ENCODE measurements at places on chromosomes 5 and 9.

- no peak overlapping the region for H3K4me3 ChIP-seq
- H3K27me3 ChIP-seq = peaks cover 2% of the 10 kb centered on the region
- H3K27ac ChIP-seq = no peak overlapping the region
- no peaks in the 10 kb centered on the region for H3K4me1 ChIP-seq
- no peaks in the 10 kb centered on the region for H3K36me3 ChIP-seq
Observed at GRCh38 chr5:150645070-150645700, 4.7 kb downstream of the SYNPO start.

GRCh38 chr9:72557549-72557948 lies 36.1 kb downstream of the TMC1 start:
- peaks cover 21% of the 10 kb centered on the region for H3K4me1 ChIP-seq
- peak overlapping the region; percentile 90 for H3K27ac ChIP-seq
- H3K36me3 ChIP-seq = no peaks in the 10 kb centered on the region
- H3K4me3 ChIP-seq = peak overlapping the region; percentile 3
- DNase-seq = peak; percentile 21
- H3K27me3 ChIP-seq = no peaks in the 10 kb centered on the region

GRCh38 chr9:91162784-91163443 lies 198.8 kb downstream of the AUH start:
- H3K27ac ChIP-seq = peak overlapping the region; percentile 98
- H3K36me3 ChIP-seq = peaks cover 10% of the 10 kb centered on the region
- H3K27me3 ChIP-seq = no peaks in the 10 kb centered on the region
- DNase-seq = peak; percentile 67
- H3K4me1 ChIP-seq = peaks cover 70% of the 10 kb centered on the region

GRCh38 chr5:136432705-136433104 lies 67.4 kb upstream of the TRPC7 start:
- H3K36me3 ChIP-seq = no peaks in the 10 kb centered on the region
- H3K4me3 ChIP-seq = no peak overlapping the region
- H3K4me1 ChIP-seq = no peaks in the 10 kb centered on the region
- H3K27me3 ChIP-seq = peaks cover 3% of the 10 kb centered on the region
- H3K27ac ChIP-seq = no peak overlapping the region

DNA sequence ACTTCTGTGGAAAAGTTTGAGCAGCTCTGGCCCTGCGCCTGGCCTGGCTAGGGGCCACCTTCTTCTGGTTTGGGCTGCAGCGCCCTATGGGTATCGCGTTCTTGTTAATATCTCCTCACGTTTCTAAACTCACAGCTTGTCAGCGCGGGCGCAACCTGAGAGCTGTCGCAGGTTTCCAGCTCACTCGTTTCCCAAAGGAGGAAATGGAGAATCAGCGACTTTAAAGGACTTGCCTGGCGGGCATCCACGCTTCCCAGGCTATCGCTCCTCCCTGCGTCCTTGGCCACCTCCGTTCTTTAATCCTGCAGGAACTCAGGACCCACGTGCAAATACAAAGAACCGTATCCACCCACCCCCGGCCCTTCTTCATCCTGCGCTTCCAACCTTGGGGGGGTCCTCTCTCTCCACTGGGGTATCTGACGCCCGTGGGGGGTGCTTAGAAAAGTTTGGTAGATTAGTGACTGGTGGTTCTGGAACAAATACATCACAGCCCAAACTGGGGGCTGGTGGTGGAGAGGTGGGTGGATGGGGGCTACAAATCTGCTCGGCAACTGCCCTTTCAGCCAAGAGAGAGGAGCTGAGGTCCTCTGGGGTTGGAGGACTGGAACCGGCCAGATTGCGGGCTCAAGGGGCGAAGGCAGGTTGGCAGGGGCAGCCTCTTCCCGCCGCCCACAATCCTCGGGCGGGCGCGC lies 578 bp upstream of the PSAT1 start:
- no peak for DNase-seq
- H3K27me3 ChIP-seq = no peaks in the 10 kb centered on the region
- peaks cover 61% of the 10 kb centered on the region for H3K4me1 ChIP-seq
- H3K27ac ChIP-seq = peak overlapping the region; percentile 91
- H3K4me3 ChIP-seq = peak overlapping the region; percentile 91

GRCh38 chr5:135625486-135625885 lies 46.7 kb upstream of the CXCL14 start:
- no peak overlapping the region for H3K4me3 ChIP-seq
- H3K4me1 ChIP-seq = no peaks in the 10 kb centered on the region
- H3K27ac ChIP-seq = no peak overlapping the region

DNA sequence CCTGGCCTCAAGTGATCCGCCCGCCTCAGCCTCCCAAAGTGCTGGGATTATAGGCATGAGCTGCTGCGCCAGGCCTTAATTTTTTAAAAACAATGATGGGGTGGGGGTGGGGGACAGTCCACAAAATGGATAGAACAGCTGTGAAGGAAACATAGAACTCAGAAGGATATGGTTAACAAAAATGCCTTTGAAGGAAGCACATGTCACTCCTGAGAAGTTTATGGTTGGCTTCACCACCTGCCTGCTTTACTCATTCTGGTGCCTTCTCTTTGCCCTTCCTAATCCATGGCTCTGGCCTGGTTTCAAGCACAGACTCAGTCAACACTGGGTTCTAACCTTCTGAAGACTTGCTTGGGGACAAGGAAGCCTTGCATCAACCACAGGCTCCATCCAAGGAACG lies 10.3 kb downstream of the BAG1 start:
- no peak for DNase-seq
- H3K27ac ChIP-seq = no peak overlapping the region
- H3K4me3 ChIP-seq = no peak overlapping the region
- peaks cover 51% of the 10 kb centered on the region for H3K36me3 ChIP-seq

- H3K4me3 ChIP-seq = no peak overlapping the region
- H3K36me3 ChIP-seq = no peaks in the 10 kb centered on the region
- DNase-seq = no peak
- H3K4me1 ChIP-seq = no peaks in the 10 kb centered on the region
- H3K27ac ChIP-seq = no peak overlapping the region
Observed at GRCh38 chr5:2261004-2261703, 378.4 kb upstream of the IRX4 start.

DNA sequence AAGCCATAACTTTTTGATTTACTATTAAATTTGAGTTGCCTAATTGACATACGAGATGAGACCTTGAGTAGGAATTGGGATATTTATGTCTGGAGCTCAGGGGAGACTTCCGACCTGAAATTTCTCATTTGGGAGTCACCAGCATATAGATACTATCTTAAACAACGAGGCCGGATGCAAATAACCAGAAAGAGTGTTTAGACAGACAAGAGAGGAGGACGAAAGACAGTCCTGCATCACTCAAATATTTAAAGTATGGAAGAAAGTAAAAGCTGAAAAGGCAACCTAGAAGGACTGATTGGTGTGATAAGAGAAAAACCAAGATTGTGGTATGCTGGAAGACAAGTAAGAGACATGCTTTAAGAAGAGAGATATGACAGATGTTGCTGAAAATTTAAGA lies 675.0 kb upstream of the NUDT12 start:
- H3K36me3 ChIP-seq = no peaks in the 10 kb centered on the region
- DNase-seq = no peak

DNA sequence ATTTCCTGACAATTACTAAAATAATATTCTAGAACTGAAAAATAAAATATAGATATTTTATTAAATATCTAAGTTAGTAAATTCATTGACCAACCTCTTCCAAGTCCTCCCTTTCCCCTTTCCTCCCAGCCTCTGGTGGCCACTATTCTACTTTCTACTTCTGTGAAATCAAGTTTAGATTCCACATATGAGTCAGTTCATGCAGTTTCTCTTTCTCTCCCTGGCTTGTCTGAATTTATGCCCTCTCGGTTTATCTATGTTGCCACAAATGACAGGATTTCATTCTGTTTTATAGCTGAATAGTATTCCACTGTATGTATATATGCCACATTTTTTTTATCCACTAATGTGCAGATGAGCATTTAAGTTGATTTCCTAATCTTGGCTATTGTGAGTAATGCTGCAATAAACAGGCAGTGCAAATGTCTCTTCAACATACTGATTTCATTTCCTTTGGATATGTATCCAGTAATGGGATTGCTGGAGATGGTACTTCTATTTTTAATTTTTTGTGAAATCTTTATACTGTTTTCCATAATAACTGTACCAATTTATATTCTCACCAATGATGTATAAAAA lies 52.3 kb downstream of the WDR36 start:
- no peak overlapping the region for H3K4me3 ChIP-seq
- peaks cover 4% of the 10 kb centered on the region for H3K27me3 ChIP-seq
- H3K4me1 ChIP-seq = peaks cover 11% of the 10 kb centered on the region
- H3K36me3 ChIP-seq = no peaks in the 10 kb centered on the region
- DNase-seq = no peak

- H3K36me3 ChIP-seq = peaks cover 3% of the 10 kb centered on the region
- H3K27ac ChIP-seq = no peak overlapping the region
- peaks cover 9% of the 10 kb centered on the region for H3K4me1 ChIP-seq
- no peak overlapping the region for H3K4me3 ChIP-seq
Observed at GRCh38 chr5:10310066-10310779, 2.5 kb upstream of the CMBL start.

DNA sequence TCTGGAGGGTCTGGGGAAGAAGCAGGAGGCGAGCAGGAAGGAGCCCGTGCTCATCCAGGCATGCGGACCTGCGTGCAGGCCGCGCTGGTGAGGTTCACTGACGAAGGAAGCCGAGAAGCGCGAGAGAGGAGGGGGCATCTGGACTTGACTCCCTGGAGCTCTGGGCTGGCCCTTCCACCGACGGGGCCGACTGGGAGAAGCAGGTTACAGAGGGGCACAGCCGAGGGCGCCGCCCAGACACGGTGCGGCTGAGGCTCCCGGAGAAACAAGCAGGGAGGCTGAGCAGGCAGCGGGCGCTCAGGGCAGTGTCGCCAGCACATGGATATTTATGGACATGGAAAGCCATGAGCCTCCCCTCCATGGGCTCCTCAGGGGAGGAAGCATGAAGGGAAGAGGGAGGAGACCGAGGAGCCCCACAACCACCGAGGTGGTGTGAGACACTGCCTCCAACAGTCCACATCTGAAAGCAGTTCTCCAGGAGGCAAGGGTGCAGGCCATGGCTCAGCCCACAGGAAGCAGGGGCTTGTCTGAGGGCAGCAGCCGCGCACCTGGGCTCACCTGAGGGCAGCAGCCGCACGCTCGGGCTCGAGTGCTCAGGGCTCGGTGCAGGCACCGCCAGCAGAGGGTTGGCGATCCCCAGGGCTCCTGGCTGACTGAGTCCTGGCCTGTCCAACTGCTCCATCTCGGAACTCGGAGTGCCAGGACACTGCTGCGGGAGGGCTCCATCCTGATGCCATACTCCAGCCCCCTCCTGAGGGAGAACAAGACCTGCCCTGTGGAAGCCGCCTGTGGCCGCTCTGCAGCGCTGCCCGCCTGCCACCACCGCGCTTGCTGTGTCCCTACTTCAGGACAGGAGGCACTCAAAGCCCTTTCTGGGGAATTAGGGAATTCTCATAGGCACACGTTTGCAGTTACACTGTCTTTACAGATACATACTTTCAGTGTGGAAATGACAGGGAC lies 15.7 kb upstream of the INPP5E start:
- H3K27me3 ChIP-seq = no peaks in the 10 kb centered on the region
- peaks cover 52% of the 10 kb centered on the region for H3K36me3 ChIP-seq
- H3K27ac ChIP-seq = no peak overlapping the region
- H3K4me1 ChIP-seq = no peaks in the 10 kb centered on the region
- no peak overlapping the region for H3K4me3 ChIP-seq

DNA sequence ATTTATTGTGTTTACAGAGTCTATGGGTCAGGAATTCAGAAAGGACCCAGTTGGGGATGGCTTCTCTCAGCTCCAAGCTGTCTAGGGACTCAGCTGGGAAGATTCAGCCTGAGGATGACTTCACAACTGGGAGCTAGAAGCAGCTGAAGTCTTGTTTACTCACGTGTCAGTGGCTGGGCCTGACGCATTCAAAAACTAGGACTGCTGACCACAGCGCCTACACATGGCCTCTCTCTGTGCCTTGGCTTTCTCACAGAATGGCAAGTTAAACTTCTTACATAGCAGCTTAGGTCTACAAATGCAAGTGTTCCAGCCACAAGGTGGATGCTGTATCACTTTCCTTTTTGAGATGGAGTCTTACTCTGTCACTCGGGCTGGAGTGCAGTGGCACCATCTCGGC lies 16.3 kb upstream of the PPP2CA start:
- H3K27ac ChIP-seq = no peak overlapping the region
- no peak for DNase-seq
- no peaks in the 10 kb centered on the region for H3K4me1 ChIP-seq
- H3K36me3 ChIP-seq = no peaks in the 10 kb centered on the region
- H3K4me3 ChIP-seq = no peak overlapping the region
- peaks cover 19% of the 10 kb centered on the region for H3K27me3 ChIP-seq

GRCh38 chr5:132434416-132435286 lies 55.9 kb downstream of the IRF1 start:
- peaks cover 93% of the 10 kb centered on the region for H3K4me1 ChIP-seq
- peaks cover 43% of the 10 kb centered on the region for H3K36me3 ChIP-seq
- DNase-seq = no peak

GRCh38 chr9:14271093-14271673 lies 42.8 kb downstream of the NFIB start:
- H3K27ac ChIP-seq = no peak overlapping the region
- H3K4me1 ChIP-seq = peaks cover 4% of the 10 kb centered on the region
- H3K36me3 ChIP-seq = no peaks in the 10 kb centered on the region

DNA sequence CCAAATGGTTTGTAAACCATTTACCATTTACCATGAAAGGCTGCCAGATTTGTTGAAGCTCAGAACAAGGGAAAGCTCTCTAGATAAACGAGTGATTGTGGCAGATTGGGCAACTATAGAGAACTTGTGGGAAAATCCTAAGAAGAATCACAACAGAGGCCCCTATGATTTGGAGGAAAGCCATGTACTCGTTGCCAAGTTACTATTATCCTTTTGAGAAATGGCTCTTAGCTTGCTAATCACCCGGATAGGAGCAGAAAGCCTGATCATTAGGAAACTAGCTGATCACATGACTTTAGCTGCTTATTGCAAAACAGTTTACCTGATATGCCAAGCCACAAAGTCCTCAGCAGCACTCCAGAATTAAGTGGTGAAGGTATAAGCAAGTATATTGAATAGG lies 23.5 kb upstream of the ATG10 start:
- H3K4me1 ChIP-seq = no peaks in the 10 kb centered on the region
- H3K4me3 ChIP-seq = no peak overlapping the region
- no peaks in the 10 kb centered on the region for H3K36me3 ChIP-seq

- peaks cover 76% of the 10 kb centered on the region for H3K27me3 ChIP-seq
- H3K36me3 ChIP-seq = no peaks in the 10 kb centered on the region
- H3K4me3 ChIP-seq = no peak overlapping the region
- H3K27ac ChIP-seq = peak overlapping the region; percentile 64
Observed at GRCh38 chr5:73160239-73160671, 12.7 kb upstream of the TMEM174 start.

- peaks cover 91% of the 10 kb centered on the region for H3K4me1 ChIP-seq
- H3K4me3 ChIP-seq = no peak overlapping the region
- H3K27me3 ChIP-seq = no peaks in the 10 kb centered on the region
- peaks cover 12% of the 10 kb centered on the region for H3K36me3 ChIP-seq
Observed at GRCh38 chr5:56827924-56828323, 12.6 kb downstream of the MAP3K1 start.

DNA sequence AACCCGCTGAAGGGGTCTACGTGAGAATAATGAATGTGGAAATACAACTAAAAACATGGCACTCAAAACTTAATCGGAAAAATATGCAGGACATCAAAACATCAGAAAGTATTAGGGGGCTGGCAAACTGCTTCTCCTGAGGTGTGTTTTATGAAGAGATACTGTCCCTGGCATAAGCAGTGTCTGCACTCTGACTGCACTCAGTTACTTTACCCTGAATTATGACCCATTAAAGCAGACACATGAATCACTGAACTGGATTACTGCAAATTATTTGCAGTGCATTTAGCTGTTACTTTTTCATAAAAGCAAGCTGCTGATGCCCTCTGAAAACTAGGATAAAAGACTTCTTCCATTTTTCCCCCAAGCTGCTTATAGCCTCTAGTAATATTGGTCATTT lies 164.9 kb downstream of the AP3B1 start:
- peaks cover 11% of the 10 kb centered on the region for H3K36me3 ChIP-seq
- H3K27me3 ChIP-seq = no peaks in the 10 kb centered on the region
- no peak overlapping the region for H3K4me3 ChIP-seq

- H3K4me3 ChIP-seq = peak overlapping the region; percentile 37
- H3K4me1 ChIP-seq = no peaks in the 10 kb centered on the region
- H3K27ac ChIP-seq = no peak overlapping the region
- no peaks in the 10 kb centered on the region for H3K36me3 ChIP-seq
- DNase-seq = no peak
Observed at GRCh38 chr5:171336521-171337209, 27.6 kb downstream of the TLX3 start.

All from activated T-helper 1 cell treated with anti-CD3 and anti-CD28 coated beads, Interleukin-12 subunit alpha, Interleukin-12 subunit beta, Interleukin-2, Interleukin-4 antibody, amounts not matched to agents 30 ng/mL and 10 ng/mL and 1 ng/mL, durations not matched to agents 14 hours and 24 hours and 36 hours (primary cell).